ENCODE measurements at places on chromosomes 3 and 15.

- no peak for DNase-seq
These were observed 241.2 kb upstream of the LRRC3B start for GRCh38 chr3:26381411-26381810.

DNA sequence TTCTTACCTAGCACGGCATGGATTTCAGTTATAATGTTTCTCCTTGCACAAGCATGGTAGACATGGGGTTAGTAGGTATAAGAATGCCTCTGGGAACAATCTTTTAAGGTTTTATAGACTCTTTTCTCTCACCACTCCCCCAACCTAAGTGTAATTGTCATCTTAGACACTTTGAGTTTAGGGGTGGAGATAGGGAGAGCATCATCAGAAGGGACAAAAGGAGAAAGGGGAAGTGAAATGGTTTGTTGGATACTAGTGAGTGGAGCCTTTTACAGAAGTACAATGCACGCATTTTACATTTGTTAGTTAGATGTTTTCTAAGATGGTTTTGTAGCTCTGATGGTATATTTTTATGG, 189.2 kb downstream of the TP63 start:
- DNase-seq = peak; percentile 24

- no peak for DNase-seq
These were observed 3.8 kb downstream of the ZMAT3 start for GRCh38 chr3:179067839-179068238.

- no peak for DNase-seq
These were observed 12.0 kb downstream of the MTMR10 start for GRCh38 chr15:30979457-30979856.

- no peak for DNase-seq
These were observed 121.0 kb downstream of the SLMAP start for GRCh38 chr3:57877116-57877515.

DNA sequence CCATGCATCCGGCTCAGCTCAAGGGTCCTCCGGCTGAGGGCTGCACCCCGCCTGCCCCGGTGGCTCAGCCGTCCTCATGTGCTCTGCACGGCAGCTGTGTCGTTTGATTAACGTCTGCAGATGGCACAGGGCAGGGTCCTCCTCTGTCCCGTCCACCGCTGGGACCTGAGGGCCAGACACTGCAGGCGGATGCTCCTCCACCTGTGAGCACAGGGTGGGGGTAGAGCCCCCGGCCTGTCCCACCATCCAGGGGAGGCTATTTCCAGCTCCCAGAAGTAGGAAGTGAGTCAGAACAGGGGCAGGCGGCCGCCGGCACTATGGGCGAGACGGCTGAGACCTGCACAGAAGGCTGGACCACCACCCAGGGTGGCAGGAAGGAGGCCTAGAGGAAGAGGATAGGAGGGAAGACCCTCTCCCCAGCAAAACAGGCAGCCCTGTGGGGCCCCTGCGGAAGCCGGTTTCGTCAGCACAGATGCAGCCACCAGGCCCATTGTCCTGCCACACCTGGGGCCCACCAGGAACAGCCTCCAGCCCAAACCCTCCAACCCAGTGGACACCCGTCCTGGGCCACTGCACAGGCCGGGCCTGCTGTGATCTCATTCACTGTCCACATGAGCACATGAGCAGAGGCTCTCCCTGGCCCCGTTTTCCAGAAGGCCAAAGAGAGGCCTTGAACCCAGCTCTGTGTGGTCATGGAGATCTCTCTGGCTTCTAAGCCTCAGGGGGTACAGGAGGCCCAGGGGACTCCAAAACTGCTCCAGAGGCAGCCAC, 12.6 kb upstream of the PLXND1 start:
- no peak for DNase-seq

- DNase-seq = no peak
These were observed 713.3 kb upstream of the CBLB start for GRCh38 chr3:106582151-106582550.

DNA sequence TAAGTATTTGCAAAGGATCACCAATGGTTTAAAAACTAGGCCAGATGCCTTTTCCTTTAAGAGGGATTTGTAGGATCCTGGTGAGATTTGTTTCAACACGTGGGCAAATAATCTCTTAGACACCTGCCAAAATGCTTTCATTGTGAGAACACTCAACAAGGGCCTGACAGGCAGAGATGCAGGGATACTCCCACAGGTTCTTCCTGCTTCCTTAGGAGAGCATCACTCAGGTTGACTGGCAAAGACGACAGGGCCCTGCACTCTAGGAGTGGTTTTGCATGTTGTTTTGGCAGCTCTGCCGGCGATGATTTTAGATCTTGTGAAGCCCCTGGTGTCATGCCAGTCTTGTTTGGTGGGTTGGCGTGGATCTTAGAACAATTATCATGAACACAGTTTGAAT, 184.5 kb downstream of the NR1D2 start:
- DNase-seq = no peak

- DNase-seq = no peak
These were observed 84.3 kb upstream of the PRTG start for GRCh38 chr15:55827204-55827603.

- no peak for DNase-seq
These were observed at the start of gene ANKUB1 for GRCh38 chr3:149792452-149793270. Gene ANKUB1, minus strand, starts transcription at chr3:149792554. Its CDS starts 188 bp downstream, at chr3:149792366.

DNA sequence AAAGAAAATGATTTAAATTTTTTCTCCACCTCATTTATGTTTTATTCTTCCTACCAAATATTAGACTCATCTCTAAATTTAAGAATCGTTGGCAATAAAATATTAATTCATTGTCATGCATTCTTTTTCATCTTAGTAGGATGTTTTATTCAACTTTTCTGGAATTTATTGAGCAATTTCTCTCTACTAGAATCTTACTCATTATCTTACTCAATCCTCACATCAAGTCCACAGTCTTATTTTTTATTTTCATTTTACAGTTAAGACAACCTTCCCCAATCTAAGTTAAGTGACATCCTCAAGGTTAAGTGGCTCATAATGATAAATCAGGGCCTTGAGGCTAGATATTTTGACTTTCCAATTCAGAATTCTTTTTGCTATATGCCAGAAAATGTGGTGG, 15.9 kb upstream of the ALDH1A2 start:
- no peak for DNase-seq

DNA sequence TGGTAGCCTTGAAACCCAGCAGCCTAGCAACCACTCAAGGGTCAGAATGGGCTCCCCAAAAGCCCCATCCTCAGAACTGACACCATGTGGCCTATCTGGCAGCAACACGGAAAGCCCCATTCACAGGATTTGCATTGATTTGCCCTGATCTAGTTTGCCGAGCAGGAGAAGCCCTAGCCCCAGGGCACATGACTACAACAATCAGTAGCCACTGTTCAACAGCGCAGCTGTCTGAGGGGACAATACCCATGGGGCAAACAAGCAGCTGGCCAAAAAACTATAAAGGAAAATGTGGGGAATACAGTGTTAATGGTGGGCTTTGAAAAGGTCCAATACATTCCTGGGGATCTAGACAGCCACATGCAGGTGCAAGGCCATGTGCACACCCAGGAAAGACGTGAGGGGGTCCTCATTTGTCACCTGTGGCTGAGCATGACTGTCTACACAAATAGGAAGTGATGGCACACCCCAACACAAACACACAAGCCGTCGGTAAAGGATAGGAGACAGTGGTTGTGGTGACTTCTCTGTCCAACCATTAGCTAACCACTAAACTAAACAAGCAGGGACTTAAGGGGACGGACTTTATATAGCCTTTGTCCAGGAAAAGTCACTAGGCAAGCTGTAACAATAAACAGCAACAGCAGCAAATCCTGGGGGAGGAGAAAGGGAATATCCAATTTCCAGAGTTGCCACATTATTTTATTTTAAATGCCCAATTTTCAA, 113.7 kb downstream of the LRIG1 start:
- DNase-seq = peak; percentile 52

DNA sequence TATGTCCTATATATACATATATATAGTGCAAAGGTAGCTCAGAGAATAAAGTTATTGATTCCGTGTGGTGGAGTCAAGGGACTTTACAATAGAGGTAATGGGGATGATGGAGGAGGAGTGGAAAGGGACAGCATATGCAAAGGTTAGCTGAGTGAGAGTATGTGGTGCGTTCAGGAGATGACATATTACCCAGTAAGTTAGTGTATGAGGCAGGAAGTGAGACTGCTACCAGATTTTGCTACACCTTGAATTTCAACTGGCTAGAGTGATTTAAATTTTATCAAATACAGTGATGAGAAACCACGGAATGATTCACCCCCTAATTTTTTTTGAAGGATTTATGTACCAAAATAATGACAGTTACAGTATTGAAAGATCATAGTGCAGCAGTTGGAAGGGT, 2.8 kb downstream of the ACTL6A start:
- no peak for DNase-seq

GRCh38 chr3:105730801-105731354, 137.9 kb downstream of the CBLB start:
- peak; percentile 13 for DNase-seq

- no peak for DNase-seq
These were observed 96.5 kb upstream of the PIAS1 start for GRCh38 chr15:67957435-67958132.

DNA sequence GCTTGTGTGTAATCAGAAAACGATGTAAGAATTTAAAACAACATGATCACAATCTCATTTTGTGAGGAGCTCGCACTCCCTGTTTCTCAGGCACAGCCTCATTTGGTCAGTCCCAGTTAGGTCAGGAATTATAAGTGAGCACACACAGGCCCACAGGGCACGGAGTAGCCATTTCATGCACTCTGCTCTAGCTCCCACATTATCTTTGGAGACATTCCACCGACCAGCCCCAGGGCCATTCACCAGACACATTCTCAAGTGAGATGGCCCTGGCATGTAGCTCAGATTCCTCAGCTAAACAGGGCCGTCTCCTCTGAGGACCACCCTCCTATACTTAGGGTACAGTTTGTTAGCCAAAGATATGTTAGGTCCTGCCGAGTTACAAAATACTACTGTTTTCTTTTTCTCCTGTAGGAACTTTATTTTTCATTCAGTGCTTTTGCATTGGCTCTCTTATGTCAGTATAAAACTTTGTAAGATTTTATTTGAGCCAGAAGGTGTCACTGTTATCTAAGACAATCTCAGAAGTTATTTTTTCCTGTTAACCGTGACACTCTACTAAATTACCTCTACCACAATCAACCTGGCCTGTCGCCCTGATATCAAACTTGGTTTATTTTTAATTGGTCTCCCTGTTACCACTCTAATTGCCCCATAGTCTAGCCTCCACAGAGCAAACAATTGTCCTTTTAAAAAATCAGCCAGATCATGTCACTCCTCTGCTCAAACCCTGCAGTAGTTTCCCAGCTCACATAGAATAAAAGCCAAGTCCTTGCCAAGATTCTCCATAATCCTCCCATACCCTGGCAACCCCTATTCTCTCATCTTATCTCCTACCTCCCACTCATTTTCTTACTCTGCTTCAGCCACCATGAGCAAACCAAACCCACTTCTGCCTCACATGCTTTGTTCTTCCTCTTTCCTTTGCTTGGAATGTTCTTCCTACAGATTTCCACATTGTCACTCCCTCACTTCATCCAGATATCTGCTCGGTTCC, 105.7 kb downstream of the PPP2R3A start:
- no peak for DNase-seq

DNA sequence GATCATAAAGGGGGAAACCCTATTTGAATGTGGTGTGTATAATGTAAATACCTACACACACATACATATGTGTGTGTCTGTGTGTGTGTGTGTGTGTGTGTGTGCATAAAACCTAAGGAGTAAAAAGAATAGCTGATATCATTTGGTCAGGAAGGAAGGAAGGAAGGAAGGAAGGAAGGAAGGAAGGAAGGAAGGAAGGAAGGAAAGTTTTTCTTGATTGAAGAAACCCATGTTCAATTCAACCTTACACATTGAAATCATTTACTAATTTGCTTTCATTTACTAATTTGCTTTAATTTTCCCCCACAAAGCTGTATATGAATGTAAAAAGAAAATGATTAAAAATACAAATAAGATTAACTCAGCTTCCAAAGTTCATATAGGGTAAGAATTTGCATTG, 386.6 kb downstream of the ROBO2 start:
- no peak for DNase-seq

DNA sequence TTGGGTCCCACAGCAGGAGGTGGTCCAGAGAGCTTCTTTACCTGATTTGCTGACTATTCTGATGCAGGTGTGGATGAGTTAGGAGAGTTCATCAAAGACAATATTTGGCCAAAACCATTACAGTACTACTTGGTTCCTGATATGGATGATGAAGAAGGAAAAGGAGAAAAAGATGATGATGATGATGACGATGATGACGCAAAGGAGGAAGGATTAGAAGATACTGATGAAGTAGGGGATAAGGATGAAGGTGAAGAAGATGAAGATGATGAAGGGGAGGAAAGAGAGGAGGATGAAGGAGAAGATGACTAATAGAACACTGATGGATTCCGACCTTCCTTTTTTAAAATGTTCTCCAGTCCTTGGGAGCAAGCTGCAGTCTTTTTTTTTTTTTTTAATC, 148.7 kb downstream of the GBE1 start:
- DNase-seq = no peak

DNA sequence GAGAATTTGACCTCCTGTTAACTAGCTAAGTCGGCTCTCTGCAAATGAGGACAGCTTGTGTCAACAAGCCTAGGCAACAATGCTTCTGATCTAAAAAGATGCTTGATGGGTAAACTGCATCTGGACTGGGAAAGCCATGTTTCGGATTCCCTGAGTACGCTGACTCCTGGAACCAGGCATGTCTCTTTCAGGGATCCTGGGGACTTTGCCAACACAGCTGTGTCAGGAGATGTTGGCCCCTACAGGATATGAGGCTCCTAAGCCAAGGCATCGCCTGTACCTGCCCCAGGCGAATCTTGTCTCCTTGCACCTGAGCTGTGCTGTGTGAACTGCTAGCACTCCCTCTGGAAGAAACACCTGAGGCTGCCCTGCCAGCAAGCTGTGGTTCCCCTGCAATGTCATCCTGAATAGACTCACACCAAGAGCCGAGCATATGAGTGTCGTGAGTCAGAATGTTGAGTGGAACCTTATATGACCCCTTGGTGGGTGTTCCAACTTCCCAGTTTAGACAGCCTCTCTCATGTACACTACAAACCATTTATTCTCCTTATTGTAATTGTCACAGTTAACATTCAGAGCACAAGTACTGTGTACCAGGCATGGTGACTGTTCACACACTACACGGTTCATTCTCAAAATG, 17.0 kb downstream of the EOGT start:
- no peak for DNase-seq

- DNase-seq = no peak
These were observed 900 bp upstream of the GNB4 start for GRCh38 chr3:179452176-179452564.

GRCh38 chr3:71345429-71346040, 238.0 kb downstream of the FOXP1 start:
- DNase-seq = no peak

DNA sequence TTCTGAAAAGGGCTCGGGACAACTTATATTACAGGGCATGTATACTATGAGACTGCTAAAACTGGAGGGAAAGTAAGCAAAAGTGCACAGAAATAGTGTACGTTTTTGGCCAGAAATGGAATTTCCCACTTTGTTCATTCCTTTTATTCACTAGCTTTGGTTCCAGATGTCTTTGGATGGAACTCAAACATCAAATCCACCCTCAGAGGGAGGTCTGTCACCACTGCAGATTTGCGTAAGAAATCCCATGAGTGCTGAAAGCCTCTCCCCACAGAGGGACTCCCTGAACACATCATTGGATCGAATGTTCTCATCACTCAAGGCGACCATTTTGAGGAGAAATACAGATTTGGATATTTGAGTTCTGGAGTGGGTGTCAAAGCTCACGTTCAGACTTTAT, 71.6 kb downstream of the FEM1B start:
- DNase-seq = no peak

GRCh38 chr15:27059610-27060202, 88.7 kb downstream of the GABRG3 start:
- DNase-seq = no peak

All from GM06990 (cell line).